ENCODE measurements at places on chromosomes 7 and 10. TPM values are rescaled to one million over a fixed set of nuclear protein-coding genes. Genes with fewer than 3 reads are reported as not detected.

The CAV1 gene
- 250 TPM for total RNA-seq

The SYNPO2L gene
- not detected for total RNA-seq

The CYP3A5 gene
- total RNA-seq, result 0.24 TPM

The CPVL gene
- total RNA-seq, result 3.8 TPM

The IGF2BP3 gene
- 120 TPM for total RNA-seq

The CADPS2 gene
- 1.5 TPM for total RNA-seq

GRCh38 chr10:47254611-47255010 lies 45.4 kb upstream of the GDF10 start:
- DNase-seq, result no peak

- no peak for DNase-seq
Measured at GRCh38 chr10:37952926-37953325, 23.5 kb downstream of the ZNF25 start.

- no peak for DNase-seq
Measured at GRCh38 chr7:114466917-114467316, 52.3 kb downstream of the FOXP2 start.

GRCh38 chr10:101886521-101887312 lies 43.1 kb upstream of the KCNIP2 start:
- DNase-seq, result no peak

Measured in RPMI7951 (cell line).